ENCODE measurements at places on chromosomes 2 and 18.

GRCh38 chr2:15034860-15035259, 402.3 kb downstream of the LRATD1 start:
- DNase-seq: no peak

- no peak for DNase-seq
These were observed 1132.2 kb downstream of the DPP10 start for GRCh38 chr2:115574667-115575066.

DNA sequence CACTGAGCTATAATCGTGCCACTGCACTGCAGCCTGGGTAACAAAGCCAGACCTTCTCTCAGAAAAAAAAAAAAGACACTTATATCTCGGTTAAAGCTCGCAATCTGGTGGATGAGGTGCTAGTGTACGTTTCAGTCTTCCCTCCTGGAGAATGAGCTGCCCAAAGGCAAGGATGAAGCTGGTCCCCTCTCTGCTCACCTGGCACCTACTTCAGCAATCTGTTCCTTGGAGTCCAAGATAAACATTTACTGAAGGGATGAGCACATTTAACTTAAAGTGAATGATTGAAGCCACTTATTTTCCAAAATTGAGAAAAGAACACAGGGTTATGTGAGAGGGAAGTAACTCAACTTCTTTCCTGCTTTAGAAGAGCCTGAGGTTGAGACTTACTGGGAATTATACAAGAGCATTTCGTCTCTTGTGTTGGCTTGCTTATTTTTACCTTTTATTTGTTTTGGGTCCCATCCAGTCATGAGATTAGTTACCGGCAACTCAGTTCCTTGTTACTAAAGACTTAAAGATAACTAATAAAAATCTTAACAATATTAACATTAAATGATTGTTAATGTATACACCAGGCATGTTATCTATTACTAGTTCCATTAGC, 33.6 kb upstream of the COLEC12 start:
- DNase-seq: no peak

DNA sequence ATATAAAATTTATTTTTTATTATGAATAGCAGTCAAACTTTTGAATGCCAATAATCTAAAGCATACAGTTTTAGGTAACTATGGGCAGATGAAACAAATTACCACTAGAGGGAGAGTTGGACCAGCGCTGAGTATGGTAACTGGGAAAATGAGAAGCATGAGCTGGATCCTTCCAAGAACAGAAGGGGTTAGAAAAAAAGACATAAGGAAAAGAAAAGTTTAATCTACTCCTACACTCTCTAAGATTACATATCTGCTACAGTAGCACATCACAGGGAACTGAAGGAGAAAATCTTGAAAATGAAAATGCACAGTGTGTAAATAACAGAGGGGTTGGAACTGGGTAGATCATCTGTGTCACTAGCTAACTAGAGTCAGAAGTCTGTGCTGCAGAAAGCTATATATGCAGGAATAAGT, 15.5 kb downstream of the REG3G start:
- DNase-seq: no peak

DNA sequence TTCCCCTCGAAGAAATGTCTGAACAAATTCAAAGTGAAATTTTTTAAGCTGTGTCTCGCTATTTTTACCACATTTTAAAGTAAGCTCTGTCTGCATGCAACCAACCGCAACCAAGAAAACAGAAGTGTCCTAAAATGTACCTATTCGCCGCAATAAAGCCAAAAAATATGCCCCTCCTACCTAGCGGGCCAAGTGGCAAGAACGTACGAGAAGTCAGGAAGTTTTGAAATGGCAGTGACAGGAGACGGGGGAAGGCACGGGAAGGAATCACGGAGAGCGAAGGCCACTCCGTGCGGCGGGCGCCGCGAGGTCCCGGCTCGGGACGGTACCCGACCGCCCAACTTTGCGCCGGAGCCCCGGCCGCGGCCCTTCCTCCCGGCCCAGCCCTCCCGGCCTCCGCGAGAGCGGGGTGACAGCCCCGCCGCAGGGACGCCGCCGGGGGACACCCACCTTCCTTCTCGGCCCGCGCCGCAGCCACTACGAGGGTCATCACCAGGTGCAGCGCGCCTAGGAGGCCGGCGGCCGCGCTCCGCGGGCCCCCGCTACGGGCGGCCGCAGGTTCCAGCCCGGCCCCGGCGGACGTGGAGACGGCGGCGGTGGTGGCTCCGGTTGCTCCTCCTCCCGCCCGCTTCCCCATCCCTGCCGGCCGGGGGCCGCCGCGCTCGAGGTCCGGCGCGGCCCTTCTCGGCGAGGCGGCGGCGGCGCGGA, 568 bp downstream of the TMEM131 start:
- peak; percentile 40 for DNase-seq

DNA sequence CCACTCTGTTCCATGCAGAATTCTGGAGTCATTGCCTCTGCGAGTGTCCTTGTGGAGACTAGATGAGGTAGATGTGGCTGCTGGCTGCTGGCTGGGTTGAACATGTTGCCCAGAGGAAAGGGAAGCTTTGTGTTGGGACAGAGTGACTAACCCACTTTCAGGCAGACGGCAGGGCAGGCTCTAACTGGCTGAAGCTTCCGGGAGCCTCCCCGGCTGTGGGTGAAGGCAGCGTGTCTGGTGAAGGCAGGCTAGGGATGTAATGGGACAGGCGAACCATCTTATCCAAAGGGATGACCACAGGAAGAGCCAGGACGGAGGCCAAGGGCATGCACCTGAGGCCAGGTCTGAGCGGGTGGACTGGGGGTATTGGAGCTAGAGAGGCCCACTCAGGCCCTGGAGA, 16.0 kb downstream of the ASPRV1 start:
- DNase-seq: no peak

DNA sequence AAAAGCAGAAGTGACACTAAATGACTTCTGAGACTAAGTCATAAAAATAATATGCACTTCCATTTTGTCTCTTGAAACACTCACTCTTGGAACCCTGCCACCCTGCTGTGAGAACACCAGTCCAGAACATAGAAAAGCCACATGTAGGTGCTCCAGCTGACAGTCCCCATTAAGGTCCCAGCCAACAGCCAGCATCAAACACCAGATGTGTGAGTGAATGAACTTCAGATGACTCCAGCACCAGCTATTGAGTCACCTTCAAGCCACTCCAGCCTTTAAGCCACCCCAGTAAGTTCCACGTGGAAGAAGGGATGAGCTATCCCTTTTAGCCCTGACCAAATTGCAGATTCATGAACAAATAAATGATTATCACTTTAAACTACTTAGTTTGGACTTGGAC, 31.5 kb upstream of the LGALSL start:
- DNase-seq: no peak

GRCh38 chr2:239587841-239588240, 187.0 kb upstream of the HDAC4 start:
- DNase-seq: no peak

Measured in AG10803 (cell line).